CD4-positive, alpha-beta T cell treated with Interleukin-12 subunit alpha and Interleukin-12 subunit beta, for 1 hour (primary cell): ENCODE measurements at places on chromosomes 6 and 20.

DNA sequence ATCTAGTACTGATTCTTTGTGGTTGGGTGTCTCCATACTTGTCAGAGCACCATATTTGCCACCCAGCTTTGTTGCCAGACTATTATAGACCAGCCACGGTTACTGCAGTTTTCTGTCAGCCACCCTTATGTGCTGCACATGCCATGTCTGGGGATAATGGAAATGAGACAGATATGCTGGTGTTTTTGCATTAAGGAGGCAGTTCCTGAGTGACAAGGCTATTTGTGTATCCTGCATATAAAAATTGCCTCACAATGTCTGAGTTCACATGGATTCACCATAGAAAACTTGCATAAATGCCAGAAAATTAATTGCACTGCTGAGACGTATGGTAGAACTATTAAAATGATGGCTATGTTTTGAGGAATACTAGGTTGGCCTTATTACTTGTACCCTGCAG, 51.8 kb downstream of the NKAIN2 start:
- no peak for DNase-seq

GRCh38 chr6:135088818-135089809, 34.5 kb upstream of the HBS1L start:
- DNase-seq = peak; percentile 60

DNA sequence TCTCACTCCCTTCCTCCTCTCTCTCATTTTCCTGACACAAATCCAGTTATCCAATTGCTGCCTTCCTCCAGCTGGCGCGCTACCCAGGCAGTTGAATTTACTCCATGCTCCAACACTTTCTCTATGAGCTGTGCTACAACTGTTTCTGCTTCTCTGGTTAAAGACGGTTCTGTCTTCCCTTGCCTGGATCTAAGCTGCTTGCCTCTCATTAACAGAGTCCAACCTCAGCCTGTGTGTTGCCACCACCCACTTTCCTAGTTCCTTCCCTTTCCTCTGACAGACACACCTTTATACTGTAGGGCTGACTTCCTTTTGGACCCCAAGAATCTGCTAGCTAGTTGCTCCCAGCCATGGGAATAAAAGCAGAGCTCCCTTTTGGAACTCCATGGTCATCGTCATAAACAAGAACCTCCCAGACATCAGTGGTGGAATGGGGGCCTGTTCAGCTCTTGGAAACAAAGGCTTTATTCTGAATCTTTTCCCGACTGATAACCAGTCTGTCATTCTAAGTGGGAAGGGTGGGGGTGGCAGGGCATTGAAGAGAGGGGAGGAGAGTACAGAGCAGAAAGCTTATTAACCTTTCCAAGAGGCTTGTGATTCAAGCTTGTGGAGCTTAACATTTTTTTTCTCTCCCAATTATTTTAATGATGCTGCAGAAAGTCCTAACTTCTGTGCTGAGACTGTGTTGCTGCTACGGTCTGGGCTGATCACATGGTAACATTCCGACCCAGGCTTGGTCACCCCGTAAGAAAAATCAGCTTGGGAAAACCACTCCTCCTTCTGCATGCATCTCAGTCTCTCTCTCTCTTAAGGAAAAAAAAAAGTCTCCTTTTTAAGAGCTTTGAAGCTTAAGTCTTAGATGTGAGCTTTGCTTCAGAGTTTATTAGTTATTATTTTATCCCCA, 31.3 kb upstream of the BMP2 start:
- no peak for DNase-seq

GRCh38 chr6:33699131-33699530, 12.4 kb downstream of the UQCC2 start:
- no peak for DNase-seq

- no peak for DNase-seq
Measured at GRCh38 chr6:4880363-4880762, 104.2 kb downstream of the CDYL start.

- no peak for DNase-seq
Measured at GRCh38 chr6:33028220-33028849, 18.9 kb upstream of the HLA-DOA start.

DNA sequence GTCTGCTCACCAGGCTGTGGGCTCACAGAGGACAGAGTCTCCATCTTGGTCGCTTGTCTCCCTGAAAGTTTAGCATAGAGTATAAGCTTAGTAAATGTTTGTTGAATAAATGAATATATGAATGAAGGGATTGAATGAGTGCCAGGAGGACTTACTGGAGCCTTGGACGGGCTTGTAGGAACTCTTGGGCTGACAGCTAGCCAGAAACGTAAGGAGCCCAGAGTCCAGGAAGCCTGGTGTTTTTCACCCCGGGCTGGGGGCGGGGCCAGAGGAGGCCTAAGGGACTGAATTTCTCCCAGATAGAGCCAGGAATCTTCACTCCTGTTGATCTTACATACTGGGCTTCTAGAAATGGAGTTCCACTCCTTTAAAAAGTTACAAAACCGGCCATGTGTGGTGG, 68.5 kb upstream of the SRSF6 start:
- DNase-seq = no peak

GRCh38 chr6:20575125-20575524, 40.9 kb downstream of the CDKAL1 start:
- no peak for DNase-seq

DNA sequence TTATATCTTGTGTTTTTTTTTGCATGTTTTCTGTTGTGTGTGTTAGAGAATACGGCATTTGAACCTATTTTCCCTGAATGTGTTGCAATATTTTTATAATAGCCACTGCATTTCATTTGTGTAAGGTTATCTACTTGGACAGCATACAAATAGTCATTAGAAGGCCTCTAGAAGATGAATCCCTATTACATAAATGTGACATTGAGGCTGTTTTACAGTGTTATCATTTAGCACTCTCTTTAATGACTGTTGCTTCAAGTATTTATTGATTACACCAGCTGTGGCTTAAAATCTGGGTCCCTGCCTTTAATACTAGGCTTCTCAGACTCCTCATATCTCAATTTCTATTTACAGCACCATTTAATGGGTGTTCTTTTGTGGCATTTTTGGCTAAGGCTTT, 465.8 kb downstream of the FRK start:
- no peak for DNase-seq

DNA sequence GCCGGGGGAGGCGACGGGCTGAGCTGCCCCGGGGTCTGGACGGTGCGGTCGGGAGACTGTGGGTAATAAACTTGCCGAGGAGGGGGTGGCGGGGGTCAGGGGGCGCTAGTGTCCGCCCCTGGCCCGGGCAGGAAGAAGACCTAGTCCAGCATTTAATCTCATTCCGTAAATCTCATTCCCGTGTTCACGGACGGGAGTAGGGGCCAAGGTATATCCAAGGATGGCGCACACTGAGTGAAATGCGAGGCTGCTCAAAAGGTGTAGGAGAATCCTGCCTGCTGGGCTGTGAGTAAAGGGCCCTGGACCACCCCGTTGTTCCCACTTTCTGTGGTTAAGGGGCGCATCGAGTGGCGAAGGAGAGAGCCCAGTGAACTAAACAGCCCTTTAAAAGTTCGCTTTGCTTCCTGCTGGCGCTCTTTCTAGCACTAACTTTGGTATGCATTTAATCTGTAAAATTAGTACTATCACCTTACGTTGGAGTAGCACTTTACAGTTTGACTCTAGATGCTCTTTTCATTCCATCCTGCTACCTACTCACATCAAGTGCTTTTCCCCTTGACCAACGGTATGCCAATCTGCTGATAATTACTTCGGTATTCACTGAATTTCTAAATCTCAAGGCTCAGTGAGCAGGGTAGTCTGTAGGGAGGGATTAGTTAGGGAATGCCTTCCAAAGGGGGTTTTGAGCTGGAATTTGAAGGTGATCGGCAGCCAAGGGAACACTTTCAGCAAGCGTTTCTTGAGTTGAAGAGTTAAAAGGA, 730 bp downstream of the PARD6B start:
- peak; percentile 3 for DNase-seq

GRCh38 chr20:42254673-42255072, 636.5 kb upstream of the CHD6 start:
- no peak for DNase-seq

DNA sequence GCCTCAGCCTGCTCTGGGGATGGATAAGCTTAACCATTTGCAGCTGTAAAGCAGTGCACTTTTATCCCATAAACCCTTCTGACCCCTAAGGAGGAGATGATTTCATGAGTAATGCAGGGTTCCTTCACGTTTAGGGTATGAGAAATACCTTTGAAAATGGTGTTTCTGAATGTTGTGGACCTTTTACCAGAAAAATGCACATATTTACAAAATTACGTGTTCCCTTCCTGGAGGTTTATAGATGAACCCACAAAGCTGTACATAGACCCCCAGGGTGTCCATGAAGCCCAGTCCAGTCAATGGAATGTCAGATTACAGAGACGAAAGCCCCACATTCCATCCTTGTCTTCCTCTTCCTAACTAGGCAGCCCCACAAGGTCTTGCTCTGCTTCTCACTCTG, 78.6 kb upstream of the INSM1 start:
- no peak for DNase-seq

GRCh38 chr6:47780510-47781356, 1.1 kb upstream of the OPN5 start:
- peak; percentile 51 for DNase-seq

DNA sequence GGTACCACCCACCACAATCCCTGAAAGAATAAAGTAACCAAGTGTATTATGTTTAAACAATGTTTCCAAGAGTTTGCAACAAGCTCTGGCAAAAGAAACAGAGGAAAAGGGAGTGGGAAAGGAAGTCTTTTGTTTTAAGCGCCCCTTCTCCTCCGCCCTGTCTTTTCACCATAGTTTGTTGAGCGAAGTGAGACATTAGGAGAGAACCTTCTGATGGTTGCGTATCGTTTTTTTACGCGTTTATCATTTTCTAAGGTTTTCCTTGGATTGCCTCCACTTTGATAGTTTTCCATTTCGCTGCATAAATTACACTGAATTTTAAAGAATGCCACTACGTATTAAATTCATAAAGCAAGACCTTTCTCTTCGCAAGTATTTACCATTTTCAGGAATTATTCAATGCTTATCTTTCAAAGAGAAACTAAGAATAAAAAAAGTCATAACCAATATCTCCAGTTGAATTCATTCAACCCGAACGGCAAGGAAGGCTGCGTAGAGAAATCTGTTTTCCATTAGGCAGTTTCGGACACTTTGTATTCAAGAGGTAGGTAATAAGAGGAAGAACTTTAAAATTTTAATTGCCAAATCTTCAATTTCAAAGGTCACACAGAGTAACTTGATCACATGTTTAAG, 920 bp upstream of the EPHA7 start:
- no peak for DNase-seq

DNA sequence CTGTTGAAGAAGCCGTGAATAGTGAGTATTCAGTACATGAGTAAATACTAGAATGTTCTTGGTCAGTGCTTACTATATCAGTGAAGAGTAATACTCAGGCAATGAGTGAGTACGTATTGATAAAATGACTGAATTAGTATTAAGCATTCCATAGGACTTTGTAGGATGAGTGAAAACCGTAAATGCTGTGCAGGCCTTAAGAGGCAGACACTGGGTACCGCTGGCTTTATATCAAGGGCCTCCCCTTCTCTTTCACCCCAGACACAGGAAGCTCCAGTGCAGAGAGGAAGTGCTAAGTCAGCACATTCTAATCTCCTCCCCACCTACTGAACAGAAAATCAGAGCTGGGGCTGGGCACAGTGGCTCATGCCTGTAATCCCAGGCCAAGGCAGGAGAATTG, 24.2 kb downstream of the POFUT1 start:
- peak; percentile 67 for DNase-seq

- no peak for DNase-seq
Measured at GRCh38 chr6:105243487-105243886, 63.7 kb upstream of the POPDC3 start.

DNA sequence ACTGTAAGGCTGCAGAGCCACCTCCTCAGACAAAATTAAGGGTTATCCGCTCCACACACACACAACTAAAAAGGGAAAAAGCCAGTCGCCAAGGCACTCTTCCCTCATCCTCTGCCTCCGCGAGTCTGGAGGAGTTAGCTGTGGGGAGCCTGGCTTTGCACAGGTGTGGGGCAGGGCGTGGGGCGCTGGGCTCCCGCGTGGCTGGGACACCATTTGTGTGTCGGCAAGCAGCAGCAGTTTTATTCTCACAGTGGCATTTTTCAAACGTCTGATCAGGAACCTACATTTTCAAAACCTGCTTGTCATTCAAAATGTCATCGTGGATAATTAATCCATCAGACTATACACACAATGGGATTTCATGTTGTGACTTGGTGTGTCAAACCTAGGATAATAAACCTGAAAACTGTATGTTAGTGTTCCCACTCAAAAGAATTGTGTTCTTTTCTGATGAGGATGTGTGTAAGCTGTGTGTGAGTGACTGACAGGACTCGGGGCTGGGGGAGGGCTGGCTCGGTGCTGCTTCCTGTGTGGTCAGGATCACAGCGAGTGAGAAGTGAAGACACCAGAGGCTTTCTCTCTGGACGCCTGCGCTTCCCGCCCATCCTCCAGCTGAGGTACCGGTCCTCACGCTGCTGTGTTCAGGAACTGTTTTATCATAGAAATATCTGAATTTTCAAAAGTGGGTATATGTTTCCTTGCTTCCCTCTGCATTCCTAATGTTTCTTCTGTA, 83.1 kb downstream of the IRF4 start:
- peak; percentile 70 for DNase-seq

DNA sequence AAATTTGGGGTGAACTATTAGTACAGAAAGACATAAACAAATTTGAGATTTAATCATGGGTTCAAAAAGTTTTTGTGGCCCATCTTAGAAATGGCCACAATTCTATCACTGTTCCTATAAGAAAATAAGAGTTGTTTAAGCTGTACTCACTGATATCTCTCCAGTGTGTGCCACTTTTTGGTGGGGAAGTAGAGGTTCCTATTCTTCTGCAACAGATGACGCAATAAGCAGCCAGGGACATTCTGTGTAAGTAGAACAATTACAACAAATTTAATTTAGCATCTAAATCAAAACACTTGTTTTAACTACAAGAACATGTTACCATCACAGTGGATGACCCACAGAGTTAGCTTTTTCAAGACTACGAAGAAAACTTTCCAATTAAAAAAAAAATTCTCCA, 9.9 kb downstream of the SERAC1 start:
- DNase-seq = no peak

DNA sequence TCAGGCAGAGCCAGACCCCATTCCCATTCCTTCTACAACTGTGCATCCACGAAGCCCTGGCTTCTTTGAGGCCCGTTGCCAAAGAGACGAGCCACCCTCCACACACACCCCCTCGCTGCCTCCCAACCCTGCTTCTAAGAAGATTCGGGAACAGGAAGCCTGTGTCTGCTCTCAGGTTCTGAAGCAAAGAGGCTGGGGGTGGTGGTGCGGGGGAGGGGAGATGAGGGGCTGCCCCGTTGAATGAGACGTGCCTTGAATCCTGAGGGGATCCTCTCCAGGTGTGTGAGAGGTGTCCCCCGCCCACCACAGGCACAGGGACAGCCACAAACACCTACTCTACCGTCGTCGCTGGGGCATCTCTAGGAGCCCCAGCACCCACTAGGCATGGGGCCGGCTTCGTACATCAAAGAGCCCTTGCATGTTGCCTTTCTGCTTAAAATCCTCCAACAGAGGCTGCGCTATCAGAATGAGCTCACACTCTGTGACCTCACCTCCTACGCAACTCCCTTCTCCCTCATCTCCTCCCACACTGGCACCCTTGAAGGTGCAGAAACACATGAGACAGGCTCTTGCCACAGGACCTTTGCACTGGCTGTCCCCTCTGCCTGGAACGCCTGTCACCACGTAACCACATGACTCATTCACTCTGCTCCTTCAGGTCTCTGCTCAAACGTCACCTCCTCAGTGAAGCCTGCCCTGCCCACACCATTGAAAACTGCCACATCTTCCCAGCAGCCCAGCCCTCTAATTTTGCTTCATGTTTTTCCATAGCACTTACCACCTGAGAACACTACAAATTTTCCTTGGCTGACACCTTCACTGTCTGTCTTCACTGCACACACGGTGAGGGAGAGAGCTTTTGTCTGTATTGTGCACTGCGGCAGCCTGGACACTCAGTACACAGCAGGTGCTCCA, 58.5 kb downstream of the PREX1 start:
- DNase-seq = peak; percentile 84
